ENCODE measurements at places on chromosomes 2 and 18.
A peak's percentile ranks its signal among the peaks of the same experiment; 100 is the strongest.

GRCh38 chr18:33446604-33447003, 6.1 kb upstream of the CCDC178 start:
- DNase-seq, result no peak

DNA sequence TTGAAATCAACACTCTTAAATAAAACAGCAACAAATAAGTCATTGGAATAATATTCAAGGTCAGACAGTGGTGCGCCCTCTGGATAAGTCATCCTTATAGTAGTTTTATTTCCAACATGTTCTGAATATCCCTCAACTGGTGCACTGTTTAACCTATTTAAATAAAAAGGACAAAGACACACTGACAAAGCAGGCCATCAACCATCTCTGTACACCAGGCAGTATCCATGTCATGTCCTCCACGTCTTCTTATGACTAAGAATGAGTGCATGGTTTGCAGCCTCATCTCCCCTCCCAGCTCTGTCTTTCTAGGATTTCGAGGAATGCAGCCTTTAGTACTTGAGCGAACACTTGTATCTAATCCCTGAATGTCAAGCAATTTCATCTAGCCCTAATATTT, 42.4 kb downstream of the ST3GAL5 start:
- DNase-seq, result no peak

- DNase-seq, result no peak
Measured at GRCh38 chr2:142294225-142294624, 163.4 kb upstream of the LRP1B start.

DNA sequence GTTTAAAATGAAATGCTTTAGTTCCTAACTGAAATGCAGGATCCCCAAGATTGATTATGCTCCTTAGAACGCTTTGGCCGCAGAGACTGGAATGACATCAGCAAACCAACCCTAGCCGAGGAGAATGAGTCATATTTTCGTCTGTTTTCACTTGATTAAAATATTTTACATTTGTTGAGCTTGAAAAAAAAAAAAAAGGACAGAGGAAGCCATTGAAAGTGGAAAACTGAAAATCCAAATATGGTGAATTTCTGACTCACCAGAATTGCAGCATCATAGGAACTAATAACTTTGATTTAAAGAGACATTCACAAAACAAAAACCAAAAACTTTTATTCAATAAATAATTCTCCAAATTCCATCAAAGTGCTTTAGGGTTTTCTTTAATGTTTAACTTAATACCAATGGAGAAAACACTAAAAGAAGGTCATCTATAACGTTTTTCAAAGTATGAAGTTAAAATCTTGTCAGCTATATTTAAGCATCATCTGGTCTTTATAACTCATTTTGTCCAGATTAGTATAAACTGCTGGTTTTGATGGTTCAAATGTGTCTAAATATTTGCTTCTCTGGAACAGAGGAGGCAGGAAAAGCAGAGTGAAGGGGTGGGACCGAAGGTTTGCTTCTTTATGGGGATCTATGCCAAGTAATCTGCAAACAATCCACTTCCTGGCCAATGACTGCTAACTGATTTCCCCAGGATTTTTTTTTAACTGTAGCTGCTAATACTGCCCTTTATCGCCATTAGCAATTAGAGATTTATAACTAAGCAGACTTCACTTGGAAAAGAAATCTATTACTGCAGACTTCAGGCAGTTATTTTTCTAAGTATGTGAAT, 30.9 kb upstream of the COL5A2 start:
- DNase-seq, result no peak

- DNase-seq, result no peak
Measured at GRCh38 chr2:105428387-105429018, 29.7 kb upstream of the FHL2 start.

DNA sequence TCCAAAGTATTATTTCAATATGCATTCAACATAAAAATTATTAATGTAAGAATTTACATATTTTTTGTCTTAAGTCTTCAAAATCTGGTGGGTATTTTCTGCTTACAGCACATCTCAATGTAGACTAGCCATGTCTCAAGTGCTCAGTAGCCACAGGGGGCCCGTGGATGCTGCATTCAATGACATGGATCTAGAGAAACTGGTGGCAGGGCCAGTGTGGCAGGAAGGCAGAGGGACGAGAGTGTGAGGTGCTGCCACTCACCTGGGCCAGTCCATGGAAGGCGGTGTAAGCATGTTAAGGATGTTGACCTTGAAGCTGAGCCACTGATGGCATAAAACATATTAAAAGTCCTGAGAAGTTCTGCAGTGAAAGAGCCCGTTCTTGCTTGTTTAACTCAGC, 6.2 kb upstream of the LIPG start:
- DNase-seq, result no peak

- no peak for DNase-seq
Measured at GRCh38 chr2:45709137-45709536, 57.7 kb downstream of the PRKCE start.

DNA sequence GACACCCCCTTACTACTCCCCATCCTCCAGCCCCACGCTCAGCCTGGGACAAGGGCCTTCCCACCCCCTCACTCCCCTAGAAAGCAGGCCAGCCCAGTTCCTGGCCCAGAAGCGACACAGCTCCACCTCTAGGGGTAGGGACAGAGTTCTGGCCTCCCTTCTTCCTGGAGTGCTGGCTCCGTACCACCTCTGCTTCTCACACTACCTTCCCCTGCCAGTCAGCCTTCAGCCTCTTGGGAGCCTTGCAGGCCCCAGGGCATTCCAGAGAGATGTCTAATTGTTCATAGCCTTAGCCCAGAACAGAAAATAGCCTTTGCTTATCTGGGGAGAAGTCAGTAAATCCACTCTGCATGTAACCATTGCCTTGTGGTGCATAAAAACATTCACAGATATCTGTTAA, 13.1 kb upstream of the CATIP start:
- no peak for DNase-seq

DNA sequence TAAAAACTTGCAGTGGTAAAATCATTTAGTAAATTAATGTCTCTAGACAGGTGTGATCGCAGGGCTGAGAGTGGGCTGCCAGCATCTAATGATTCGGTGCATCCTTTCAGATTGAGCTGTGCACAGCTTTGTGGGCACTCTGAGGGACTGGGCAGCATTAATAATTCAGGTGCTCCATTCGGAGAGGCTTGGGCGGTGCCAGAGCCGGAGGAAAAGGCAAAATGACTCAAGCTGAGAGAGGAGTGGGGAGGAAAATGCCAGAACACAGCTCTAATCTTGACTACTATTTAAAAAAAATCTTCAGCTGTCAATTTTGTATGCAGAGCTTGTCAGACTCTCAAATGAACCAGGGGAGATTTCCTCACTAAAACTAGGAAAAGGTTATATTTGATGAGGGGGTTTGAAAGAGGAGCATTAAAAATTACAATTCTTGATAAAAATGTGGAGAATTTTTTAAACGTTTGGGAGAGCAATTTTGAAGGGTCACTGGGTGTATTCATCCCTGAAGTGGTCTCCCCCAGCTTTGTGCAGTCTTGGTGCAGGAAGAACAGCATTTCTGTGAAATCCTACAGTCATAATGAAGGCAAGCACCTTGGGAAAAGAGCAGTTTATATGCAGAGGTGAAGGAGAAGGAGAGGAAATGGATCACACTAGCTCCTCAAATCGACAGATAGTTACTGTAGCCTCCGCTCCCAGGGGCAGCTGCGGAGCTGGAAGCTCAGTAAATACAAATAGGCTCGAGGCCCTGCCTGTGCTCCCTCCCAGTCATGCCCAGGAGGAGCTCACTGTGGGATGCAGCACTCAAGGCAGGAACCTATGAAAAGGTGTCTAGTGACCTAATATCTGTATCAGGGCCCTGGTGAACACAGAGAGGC, 535.4 kb upstream of the RAB6C start:
- no peak for DNase-seq

DNA sequence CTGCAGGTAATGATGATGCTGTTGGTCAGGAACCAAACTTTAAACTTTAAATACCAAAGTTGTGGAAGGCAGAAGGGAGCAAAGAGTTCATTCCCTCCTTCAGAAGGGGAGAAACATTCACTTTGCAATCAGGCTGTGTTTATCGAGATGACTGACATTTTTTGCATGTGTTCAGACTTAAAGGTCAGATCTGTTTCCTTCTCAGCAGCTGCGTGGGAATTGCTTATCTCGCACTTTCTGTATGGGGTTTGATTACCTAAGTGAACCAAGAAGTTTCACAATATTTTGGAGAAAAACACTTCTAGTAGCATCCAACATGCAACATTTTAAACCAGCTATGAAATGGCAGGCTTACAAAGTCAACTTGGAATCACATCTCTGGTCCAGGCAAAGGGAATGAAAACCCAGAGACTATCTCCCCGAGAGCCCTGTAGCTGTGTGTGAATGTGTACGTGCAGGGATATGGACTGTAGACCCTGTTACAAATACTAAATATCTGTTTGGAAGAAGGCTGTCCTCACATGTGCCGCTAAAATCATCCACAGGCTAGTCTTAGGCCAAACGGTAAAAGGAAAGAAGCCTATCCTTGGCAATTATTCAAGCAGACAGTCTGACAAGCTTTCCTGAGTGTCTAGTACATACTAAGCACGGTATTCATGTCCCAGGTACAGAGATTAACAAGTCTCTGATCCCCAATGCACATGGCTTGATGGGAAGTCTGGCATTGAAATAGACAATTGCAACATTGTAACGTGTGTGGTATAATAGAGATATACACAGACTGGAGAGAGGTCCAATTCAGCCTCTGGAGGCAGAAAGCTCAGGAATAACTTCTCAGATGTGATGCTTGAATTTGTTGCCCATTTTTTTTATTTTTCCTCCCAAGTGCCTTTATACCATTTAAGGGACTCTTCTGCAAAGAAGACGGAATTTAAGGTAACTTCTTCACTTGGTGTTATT, 483.1 kb downstream of the DPP10 start:
- peak; percentile 59 for DNase-seq
